ENCODE measurements at places on chromosomes 13 and 19.

DNA sequence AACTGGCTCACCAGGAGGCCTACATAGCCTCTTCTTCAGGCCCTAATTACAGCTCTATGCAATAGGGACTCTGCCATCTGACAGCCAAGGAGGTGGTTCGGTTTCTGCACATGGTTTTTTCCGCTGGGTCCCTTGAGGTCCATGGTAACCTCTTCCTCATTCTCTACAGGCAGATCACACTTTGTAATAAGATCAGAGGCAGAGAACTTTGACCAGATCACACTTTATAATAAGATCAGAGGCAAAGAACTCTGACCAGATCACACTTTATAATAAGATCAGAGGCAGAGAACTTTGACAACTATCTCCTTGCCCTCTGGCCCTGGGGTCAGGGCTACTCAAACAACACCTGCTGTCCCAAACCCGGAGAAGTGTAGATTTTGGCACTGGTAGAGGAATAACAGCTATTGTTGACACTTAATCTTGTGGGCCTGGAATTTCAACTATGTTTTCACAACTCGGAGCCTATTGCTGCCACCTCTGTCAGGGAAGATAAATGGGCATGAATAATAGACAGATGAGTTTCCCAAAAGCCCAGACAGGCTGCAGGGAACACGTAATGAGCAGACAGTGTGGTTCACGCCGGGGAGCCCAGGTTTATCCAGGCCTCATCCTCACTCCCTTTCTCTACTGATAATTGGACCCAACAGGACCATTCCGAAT is 246.1 kb downstream of the UQCRFS1 start:
- peaks cover 14% of the 10 kb centered on the region for H3K27me3 ChIP-seq
- H3K4me1 ChIP-seq, result peaks cover 2% of the 10 kb centered on the region
- no peak overlapping the region for H3K4me3 ChIP-seq
- no peaks in the 10 kb centered on the region for H3K36me3 ChIP-seq

GRCh38 chr13:27559719-27560118 is 60.6 kb downstream of the LNX2 start:
- peaks cover 3% of the 10 kb centered on the region for H3K36me3 ChIP-seq
- no peak overlapping the region for H3K27ac ChIP-seq
- no peak for DNase-seq
- H3K4me3 ChIP-seq, result no peak overlapping the region

DNA sequence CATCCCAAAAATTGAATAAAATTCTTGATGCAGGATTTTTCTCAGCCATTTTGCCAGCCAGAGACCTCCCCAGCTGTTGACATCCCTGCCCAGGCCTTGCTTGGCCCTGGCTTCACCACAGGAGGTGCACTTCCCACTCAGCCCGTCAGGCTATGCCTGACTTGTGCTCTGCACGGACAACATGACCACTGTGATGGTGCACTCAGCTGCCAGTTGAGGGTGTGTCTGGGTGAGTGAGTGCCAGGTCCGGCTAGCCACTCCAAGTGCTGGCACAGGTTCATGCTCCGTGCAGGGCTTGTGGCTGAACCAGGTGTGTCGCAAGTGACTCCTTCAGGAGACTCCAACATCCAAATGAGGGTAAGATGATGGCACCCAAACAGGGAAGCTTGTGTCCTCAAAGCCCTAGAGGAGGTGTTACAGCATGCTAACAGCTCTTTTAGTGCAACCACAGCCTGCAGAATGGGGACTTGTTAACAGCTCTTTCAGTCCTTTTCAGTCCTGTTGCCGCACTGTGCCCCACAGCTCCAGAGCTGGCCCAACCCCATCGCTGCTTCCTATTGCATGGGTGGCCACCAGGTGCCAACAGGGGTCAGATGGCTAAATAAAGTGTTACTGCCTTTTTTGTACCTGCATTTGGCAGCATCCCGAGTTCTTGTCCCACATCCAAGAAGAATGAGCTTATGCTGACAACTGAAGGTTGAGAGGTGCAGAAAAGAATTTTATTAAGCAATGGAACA is 380.7 kb downstream of the SLITRK5 start:
- H3K27me3 ChIP-seq, result no peaks in the 10 kb centered on the region
- H3K4me1 ChIP-seq, result no peaks in the 10 kb centered on the region
- DNase-seq, result no peak
- no peak overlapping the region for H3K27ac ChIP-seq
- H3K36me3 ChIP-seq, result no peaks in the 10 kb centered on the region
- no peak overlapping the region for H3K4me3 ChIP-seq

DNA sequence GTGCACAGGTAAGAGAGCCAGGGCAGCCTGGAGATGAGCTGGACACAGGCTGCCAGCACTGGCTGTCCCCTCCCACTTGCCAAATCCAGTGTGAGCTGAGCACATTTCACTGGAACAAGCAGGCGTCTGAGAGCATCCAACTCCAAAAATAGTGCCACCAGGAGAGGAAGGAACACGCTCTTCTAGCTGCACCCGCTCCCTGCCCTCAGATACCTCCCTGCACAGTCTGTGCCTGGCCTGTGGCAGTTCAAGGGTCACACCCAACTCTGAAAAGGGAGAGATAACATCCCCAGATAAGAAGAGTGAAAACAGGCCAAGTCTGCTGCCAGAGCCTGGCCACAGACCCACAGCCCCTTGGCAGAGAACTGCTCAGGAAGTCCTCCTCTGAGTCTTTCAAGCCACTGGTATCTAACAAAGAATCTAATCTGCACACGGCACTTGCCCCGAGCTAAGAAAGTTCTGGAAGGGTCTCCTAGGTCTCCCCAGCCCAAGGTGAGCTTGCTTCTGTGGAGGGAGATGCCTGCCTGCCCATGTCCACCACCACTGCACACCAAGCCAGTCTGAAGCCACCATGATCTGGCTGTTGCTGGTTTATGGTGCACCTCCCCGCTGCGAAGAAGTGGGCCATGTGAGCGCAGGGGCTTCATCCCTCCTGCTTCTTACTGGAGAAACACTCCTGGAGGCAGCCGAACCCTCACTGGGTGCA is 14.7 kb downstream of the ELL start:
- H3K4me1 ChIP-seq, result peaks cover 58% of the 10 kb centered on the region
- H3K4me3 ChIP-seq, result peak overlapping the region; percentile 82
- peak overlapping the region; percentile 97 for H3K27ac ChIP-seq
- DNase-seq, result no peak

- no peak overlapping the region for H3K4me3 ChIP-seq
- no peaks in the 10 kb centered on the region for H3K36me3 ChIP-seq
- no peak overlapping the region for H3K27ac ChIP-seq
- no peak for DNase-seq
These were observed 154.8 kb downstream of the ABCC4 start for GRCh38 chr13:95146486-95146885.

DNA sequence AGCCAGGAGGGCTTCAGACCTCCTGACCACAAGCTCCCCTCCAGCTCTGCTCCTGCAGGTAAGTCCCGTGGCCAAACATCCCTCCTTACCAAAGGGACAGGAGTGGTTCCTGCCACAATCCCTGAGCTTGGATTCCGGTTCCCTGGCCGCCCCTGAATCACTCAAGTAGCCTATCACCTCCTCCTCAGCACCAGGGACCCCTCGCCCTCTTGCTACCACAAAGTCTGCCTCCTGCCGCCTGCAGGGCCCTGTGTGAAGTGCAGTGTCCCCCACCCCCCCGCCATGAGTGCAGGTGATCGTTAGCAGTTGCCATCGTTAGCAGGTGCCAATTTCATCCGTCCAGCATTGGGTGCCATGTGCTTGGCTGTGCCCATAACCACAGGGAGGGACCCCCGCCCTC is 40.8 kb upstream of the RANBP3 start:
- no peak overlapping the region for H3K4me3 ChIP-seq
- peaks cover 2% of the 10 kb centered on the region for H3K36me3 ChIP-seq
- no peak for DNase-seq
- peak overlapping the region; percentile 60 for H3K27ac ChIP-seq

- H3K27me3 ChIP-seq, result peaks cover 35% of the 10 kb centered on the region
- no peak overlapping the region for H3K27ac ChIP-seq
- peak overlapping the region; percentile 68 for H3K4me3 ChIP-seq
- no peak for DNase-seq
- no peaks in the 10 kb centered on the region for H3K36me3 ChIP-seq
These were observed 34.6 kb downstream of the COL4A2 start for GRCh38 chr13:110341445-110342244.

DNA sequence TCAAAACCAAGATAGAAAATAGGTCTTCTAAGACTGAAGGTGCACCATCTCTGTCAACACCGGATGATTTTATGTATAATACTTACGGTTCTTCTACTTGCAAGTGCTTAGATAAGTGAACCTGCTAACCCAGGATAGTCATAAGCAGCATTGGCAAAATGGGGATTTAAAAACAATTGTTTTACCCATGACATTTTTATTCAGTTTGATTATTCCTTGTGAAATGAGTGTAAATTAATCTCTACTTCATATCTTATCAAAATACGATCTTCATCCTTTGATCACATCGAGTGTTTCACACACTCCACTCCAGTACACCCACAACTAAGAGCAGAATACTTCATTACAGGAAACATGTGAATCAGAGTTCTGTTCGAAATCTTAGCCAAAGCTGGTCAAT is 23.0 kb upstream of the MTRF1 start:
- peaks cover 3% of the 10 kb centered on the region for H3K27me3 ChIP-seq
- no peak overlapping the region for H3K27ac ChIP-seq
- H3K4me3 ChIP-seq, result peak overlapping the region; percentile 43

DNA sequence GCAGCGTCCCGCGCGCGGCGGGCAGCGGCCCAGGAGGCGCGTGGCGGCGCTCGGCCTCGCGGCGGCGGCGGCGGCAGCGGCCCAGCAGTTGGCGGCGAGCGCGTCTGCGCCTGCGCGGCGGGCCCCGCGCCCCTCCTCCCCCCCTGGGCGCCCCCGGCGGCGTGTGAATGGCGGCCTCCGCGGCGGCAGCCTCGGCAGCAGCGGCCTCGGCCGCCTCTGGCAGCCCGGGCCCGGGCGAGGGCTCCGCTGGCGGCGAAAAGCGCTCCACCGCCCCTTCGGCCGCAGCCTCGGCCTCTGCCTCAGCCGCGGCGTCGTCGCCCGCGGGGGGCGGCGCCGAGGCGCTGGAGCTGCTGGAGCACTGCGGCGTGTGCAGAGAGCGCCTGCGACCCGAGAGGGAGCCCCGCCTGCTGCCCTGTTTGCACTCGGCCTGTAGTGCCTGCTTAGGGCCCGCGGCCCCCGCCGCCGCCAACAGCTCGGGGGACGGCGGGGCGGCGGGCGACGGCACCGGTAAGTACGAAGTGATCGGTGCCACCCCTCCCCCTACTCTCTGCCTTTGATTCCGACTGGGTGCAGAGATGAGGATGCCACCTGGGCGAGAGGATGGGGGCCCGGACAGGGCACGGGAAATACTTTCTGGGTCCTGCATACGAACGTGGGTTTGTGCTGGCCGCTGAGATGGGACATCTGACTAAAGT is 874 bp downstream of the TRIM28 start:
- peak; percentile 79 for DNase-seq
- H3K27me3 ChIP-seq, result no peaks in the 10 kb centered on the region
- peak overlapping the region; percentile 98 for H3K27ac ChIP-seq
- peaks cover 34% of the 10 kb centered on the region for H3K4me1 ChIP-seq
- H3K36me3 ChIP-seq, result peaks cover 7% of the 10 kb centered on the region

GRCh38 chr13:63107179-63107943 is 1691.7 kb upstream of the PCDH20 start:
- H3K4me1 ChIP-seq, result no peaks in the 10 kb centered on the region
- H3K4me3 ChIP-seq, result no peak overlapping the region
- H3K27ac ChIP-seq, result no peak overlapping the region
- DNase-seq, result no peak
- H3K36me3 ChIP-seq, result no peaks in the 10 kb centered on the region
- no peaks in the 10 kb centered on the region for H3K27me3 ChIP-seq

DNA sequence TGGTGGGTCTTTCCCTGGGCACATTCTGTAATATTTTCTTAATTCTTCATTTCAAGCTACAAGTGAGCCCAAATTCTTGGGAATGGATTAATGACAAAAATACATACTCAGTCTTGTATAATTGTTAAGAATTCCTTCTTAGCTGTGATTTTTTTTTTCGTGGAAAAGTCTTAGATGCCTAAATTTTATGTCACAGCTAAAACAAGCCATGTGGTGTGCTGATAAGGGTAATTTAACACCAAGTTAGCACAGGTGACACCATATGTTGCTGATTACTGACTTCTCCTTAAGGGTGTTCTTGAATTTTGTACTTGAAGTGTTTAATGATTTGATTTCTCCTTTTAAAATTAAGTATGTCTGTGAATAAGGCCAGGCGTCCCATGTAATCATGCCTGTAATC is 29.3 kb downstream of the WDFY2 start:
- H3K4me1 ChIP-seq, result peaks cover 32% of the 10 kb centered on the region
- no peaks in the 10 kb centered on the region for H3K36me3 ChIP-seq
- H3K4me3 ChIP-seq, result peak overlapping the region; percentile 19
- DNase-seq, result no peak
- H3K27ac ChIP-seq, result peak overlapping the region; percentile 88
- no peaks in the 10 kb centered on the region for H3K27me3 ChIP-seq

- H3K27ac ChIP-seq, result no peak overlapping the region
- H3K4me3 ChIP-seq, result no peak overlapping the region
- H3K36me3 ChIP-seq, result peaks cover 4% of the 10 kb centered on the region
- no peaks in the 10 kb centered on the region for H3K27me3 ChIP-seq
These were observed 6.3 kb downstream of the DPP9 start for GRCh38 chr19:4717191-4717965.

DNA sequence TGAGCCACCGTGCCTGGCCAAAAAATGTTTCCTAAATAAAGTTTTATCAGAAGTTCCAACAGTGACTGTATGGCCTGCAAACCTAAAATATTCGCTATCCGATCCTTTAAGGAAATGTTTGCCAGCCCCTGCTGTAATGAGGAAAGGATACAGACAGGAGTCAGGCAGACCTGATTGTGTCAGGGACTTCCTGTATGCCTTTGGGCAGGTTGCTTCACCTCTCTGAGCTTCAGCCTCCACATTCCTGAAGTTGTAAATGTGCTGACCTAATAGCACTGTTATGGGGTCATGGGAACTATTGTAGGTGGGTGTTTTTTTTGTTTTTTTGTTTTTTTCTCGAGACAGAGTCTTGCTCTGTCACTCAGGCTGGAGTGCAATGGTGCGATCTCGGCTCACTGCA is 6.2 kb downstream of the ABHD8 start:
- DNase-seq, result no peak
- H3K4me3 ChIP-seq, result no peak overlapping the region
- H3K27ac ChIP-seq, result peak overlapping the region; percentile 61
- no peaks in the 10 kb centered on the region for H3K36me3 ChIP-seq

DNA sequence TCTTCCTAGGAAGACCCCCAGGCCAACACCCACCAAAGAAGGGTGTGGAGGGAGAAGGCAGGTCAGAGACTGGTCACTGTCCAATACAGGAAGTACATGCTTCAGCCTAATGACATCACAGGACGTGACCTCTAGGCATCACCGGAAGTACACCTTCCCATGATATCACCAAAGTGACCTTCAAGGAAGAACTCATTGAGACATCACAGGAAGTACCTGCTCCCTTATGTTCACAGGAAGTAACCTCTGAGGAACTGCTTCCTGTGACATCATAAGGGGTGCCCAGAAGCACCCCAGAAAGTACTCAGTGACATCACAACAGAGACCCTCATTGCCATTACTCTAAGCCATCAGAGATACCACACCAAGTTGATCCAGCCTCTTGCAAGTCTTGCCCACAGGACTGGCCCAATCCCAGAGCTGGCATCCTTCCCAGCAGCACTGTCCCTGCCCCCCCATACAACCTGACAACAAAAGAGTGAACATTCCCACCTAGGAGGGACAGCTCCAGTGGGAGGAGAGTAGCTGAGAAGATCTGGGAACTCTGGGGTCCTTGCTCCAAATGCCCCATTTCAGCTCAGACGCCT is 24.2 kb upstream of the NANOS2 start:
- DNase-seq, result no peak
- H3K36me3 ChIP-seq, result peaks cover 3% of the 10 kb centered on the region
- H3K27ac ChIP-seq, result no peak overlapping the region

GRCh38 chr13:27622881-27623280 is 1.2 kb downstream of the POLR1D start:
- H3K27me3 ChIP-seq, result no peaks in the 10 kb centered on the region
- H3K27ac ChIP-seq, result peak overlapping the region; percentile 95
- DNase-seq, result no peak
- peaks cover 6% of the 10 kb centered on the region for H3K36me3 ChIP-seq

Data from T-helper 17 cell (primary cell).